Stimulated activated CD8-positive, alpha-beta memory T cell treated with anti-CD3 and anti-CD28 coated beads, Interleukin-7, amount 100 ng/mL, for 48 hours (primary cell): ENCODE measurements at places on chromosomes 13 and 19.

DNA sequence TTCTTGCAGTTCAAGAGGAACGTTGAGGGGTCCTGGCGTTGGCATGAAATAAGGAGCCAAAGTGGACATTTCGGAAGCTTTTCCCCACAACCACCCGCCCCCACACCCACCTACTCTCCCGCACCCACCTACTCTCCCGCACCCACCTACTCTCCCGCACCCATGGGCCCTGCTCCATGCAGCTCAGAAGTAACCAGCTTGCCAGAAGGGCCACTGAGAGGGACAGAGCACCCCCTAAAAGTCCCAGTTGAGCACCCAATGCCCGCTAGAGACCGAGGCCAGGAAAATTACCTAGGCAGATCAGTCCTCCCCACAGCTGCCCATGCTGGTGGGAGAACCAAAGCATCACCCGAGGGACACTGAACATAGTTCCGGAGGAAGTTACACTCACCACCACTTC lies 11.8 kb downstream of the VSTM2B start:
- DNase-seq = no peak

DNA sequence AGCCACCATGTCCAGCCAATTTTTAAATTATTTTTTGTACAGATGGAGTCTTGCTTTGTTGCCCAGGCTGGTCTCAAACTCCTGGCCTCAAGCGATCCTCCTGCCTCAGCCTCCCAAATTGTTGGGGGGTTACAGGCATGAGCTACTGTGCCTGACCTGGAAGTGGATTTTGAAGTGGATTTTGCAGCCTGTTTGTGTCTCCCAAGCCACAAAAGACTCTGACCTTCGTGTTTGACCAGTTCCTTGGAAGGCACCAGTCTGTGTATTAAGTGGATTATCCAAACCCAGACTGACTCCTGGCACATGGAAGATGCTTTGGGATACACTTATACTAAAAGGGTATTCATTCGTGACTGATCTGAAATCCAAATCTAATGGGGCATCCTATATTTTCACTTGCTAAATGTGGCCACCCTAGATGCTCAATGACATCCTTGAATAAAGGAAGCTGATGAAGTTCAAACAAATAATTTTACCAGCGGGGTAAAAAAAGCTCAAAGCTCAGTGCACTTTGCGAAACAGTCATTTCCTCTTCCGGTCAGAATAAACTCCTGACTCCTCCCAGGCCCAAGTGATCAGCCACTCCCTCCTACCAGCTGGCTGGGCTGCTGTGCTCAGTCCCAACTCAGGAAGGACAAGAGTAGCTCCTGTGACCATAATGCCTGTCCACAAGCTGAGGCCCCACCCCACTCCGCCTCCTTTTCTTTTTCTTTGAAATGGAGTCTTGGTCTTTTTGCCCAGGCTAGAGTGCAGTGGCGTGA lies 32.6 kb upstream of the GATAD2A start:
- DNase-seq = no peak

DNA sequence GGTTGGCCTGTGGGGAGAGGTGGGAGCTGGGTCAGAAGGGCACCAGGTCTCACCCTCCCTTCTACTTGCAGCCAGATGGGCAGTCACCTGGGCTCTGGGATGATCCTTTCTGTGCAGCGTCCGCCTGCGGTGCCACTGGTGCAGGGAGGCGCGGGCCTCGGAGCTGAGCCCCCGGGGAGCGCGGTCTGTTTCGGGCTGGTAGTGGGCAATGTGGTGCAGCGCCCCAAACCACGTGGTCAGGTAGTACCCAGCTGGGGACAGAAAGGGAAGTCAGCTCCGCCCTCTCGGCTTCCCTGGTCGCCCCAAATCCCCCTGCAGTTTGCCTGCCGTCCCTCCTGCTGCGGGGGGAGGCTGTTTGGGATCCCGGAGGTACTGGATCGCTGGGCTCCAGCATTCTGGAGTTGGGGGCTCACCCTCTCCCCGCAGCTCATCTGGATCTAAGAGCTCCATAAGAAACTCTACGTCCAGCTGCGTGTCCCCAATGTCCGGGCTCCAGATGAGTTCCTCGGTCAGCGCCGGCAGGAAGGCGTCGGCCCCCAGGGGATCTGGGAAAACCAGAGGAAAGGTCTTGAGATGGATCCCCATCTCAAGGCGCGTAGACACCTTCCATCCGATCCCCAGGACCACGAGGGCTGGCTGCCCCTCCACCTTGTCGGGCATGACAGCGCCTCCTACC lies 8.8 kb downstream of the RINL start:
- DNase-seq = no peak

DNA sequence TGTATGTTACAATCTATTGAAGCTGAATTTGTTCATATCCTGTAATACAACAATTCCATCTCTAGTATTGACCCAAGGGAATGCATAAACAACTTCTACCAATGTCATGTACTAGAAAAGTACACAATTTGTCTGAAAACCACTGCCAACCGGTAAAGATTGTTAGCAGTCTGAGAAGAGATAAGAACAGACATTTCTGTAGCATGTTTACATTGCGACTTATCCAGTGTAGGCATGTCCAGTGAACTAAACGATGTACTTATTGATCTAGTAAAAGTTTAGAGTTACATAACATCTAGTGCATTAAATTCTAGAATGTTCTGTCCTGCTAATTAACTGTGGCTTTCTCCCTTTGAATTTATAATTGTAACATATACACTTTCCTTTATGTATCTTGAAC lies 425.9 kb downstream of the SLITRK6 start:
- no peak for DNase-seq

- no peak for DNase-seq
Observed at GRCh38 chr13:24625331-24625731, 54.9 kb upstream of the ATP12A start.

DNA sequence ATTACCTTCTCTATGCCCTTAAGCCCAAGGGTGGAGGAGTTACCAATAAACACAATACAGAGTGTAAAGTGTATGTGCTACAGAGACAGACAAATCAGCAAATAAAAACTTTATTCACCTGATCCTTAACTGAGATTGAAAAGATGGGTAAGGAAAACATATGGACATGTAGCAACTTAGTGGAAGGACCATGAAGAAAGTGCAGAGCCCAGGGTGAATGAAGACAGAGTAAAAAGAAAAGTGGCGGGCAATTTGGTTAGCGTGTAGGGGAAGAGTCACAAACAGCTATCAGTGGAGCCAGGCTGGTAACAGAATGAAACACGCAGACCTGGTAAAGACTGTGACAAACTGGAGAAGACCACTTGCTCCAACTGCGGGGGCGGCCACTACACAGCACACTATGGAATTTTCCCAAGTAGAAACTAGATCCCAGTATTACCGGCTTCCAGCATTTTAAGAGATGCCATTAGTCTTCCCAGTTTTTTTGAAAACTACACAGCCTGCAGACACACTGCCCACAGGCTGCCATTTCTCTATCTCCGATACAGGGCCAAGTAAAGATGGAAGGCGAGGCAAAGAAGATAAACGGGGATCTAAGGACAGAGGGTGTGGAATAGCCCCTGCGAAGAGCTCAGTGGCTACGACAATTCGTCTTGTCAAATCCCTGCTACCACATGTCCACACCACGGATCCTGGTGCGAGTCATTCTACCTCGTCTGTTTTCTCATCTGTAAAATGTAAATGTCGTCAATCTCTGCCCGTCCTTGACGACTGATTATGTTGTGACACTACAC lies 1.2 kb downstream of the UQCRFS1 start:
- DNase-seq = no peak

GRCh38 chr13:46496086-46496485 lies 56.9 kb upstream of the LRCH1 start:
- DNase-seq = no peak

- no peak for DNase-seq
Observed at GRCh38 chr13:53921473-53921872, 892.9 kb downstream of the OLFM4 start.

GRCh38 chr19:43501661-43502418 lies 2.7 kb downstream of the PHLDB3 start:
- DNase-seq = no peak

DNA sequence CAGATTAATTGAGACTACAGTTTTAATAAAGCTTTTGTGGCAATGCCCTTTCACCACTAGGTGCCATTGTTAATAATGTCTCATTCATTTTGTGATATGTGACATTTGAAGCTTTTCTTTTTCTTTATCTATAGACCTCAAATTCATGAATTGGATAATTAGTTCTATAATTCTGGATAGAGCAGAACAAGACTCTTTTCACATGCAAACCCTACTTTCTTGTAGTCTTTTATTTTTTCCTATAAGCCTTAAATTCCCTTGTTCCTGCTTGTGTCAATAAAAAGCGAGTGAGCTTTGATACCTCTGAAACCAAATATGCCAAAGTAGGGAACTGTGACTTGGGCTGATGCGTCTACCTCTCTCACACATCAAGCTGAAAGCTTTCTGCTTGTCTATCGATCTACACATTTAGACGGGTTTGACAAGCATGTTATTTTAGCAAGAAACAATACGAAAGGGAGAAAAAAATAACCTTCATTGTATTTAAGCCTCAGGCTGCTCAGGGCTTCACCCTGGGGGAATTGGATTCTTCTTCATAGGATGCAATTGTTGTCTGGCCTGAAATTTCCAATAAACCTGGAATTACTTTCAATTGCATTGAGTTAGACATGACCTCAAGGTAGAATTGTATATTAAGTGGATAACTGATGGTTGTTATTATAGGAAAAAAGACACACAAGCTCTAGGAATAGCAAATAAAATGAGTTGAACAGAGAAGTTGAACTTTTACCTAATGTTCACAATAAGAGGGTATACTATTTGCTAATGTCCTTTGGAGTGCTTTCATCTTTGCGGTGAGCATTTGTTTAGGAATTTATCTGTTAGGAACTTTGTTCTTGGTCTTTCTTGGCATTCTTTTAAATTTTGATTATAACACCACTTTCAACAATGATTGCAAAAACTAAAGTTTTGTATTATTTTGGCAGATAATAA lies 1150.2 kb upstream of the PCDH9 start:
- no peak for DNase-seq

GRCh38 chr19:8607386-8607785 lies 3.1 kb downstream of the ADAMTS10 start:
- no peak for DNase-seq

- DNase-seq = no peak
Observed at GRCh38 chr19:42191855-42192254, 25.6 kb downstream of the DEDD2 start.

- no peak for DNase-seq
Observed at GRCh38 chr13:87094646-87095045, 576.5 kb upstream of the SLITRK5 start.

DNA sequence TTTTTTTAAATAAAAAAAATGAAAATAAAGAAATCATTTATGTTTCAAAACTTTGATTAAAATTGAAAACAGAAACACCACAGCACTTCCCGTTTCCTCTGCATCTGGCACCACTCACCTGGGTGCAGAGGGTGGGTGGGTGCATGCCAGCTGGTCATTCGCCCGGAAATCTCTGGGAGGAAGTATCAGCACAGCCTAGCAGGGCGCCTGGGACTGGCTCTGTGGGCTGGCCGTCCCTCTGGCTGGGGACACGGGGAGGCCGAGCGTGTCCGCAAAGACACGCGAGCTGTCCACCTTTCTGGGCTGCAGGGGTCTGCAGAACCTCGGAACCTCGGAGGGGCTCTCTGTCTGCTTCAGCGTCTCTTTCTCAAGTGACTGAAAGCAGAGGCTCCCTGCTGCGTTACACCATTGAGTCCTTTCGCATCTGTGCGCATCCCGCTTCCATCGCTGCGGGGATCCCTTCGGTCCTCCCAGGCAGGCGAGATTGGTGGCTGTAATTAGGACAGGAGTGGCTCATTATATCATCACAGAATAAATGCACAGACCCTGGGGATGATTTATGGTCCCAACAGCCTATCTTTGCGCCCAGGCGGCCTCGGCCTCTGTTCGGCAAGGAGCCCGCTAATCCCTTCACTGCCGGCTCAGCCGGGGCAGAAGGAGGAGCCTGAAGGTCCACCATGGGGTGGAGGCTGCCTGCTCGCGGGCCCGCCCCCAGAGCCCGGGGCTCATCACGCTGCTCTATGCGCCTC lies 17.2 kb downstream of the CRTC1 start:
- peak; percentile 41 for DNase-seq

GRCh38 chr13:76245211-76245610 lies 609.1 kb downstream of the LMO7 start:
- DNase-seq = no peak

- no peak for DNase-seq
Observed at GRCh38 chr13:45392811-45393210, 25.4 kb downstream of the SLC25A30 start.

- DNase-seq = no peak
Observed at GRCh38 chr13:21501686-21502085, 42.6 kb upstream of the ZDHHC20 start.

- no peak for DNase-seq
Observed at GRCh38 chr19:31880283-31880682, 465.1 kb upstream of the ZNF507 start.
